ENCODE measurements at places on chromosomes 13 and 19. TPM values are rescaled to one million over a fixed set of nuclear protein-coding genes. Genes with fewer than 3 reads are reported as not detected.

CNN1 gene
- polyA plus RNA-seq: 3.6 TPM

OR10H1 gene
- polyA plus RNA-seq: 0.08 TPM

CYP4F2 gene
- 0.86 TPM for polyA plus RNA-seq

ZFR2 gene
- 37.6 TPM for polyA plus RNA-seq

TMEM255B gene
- 5.6 TPM for polyA plus RNA-seq

TRPC4 gene
- 3.9 TPM for polyA plus RNA-seq

SLC10A2 gene
- not detected for polyA plus RNA-seq

URAD gene
- polyA plus RNA-seq: not detected

EDDM13 gene
- polyA plus RNA-seq: 1.2 TPM

ZNF728 gene
- 0.36 TPM for polyA plus RNA-seq

ZSWIM4 gene
- polyA plus RNA-seq: 10.5 TPM

PSG11 gene
- not detected for polyA plus RNA-seq

CBY2 gene
- polyA plus RNA-seq: not detected

PARP4 gene
- polyA plus RNA-seq: 19.6 TPM

EPS8L1 gene
- polyA plus RNA-seq: 13.0 TPM

EXOC3L2 gene
- polyA plus RNA-seq: 0.92 TPM

Measured in spinal cord (tissue), 10 donors.